Femur (tissue), 1 donor: ENCODE measurements at places on chromosomes 5 and 9.

- no peak for DNase-seq
These were observed 7.4 kb downstream of the FIBCD1 start for GRCh38 chr9:130931508-130932254.

- no peak for DNase-seq
These were observed 117.6 kb downstream of the PCSK1 start for GRCh38 chr5:96315431-96315830.

DNA sequence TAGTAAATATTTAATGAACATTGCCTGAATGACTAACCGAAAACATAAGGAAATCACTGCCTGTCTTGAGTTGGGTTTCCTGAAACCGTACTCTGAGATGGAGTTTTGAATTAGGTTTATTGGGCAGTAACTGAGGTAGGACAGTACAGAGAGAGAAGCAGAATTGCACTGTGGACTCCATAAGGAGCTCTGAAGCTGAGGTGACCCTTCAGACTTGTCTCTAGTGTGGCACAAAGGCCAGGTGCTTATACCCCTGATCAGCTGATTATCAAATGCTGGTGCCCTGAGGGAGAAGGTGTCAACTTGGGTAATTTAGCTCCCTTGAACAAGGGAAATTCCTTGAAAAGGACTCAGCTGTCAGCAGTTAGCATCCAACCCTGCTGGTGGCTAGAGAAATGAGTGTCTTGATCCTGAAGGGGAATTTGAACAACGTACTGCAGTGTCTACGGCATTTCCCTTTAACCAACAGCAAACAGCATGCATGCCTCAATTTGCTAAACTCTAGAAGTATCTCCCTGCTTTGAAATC, 135.0 kb upstream of the SMARCA2 start:
- no peak for DNase-seq

DNA sequence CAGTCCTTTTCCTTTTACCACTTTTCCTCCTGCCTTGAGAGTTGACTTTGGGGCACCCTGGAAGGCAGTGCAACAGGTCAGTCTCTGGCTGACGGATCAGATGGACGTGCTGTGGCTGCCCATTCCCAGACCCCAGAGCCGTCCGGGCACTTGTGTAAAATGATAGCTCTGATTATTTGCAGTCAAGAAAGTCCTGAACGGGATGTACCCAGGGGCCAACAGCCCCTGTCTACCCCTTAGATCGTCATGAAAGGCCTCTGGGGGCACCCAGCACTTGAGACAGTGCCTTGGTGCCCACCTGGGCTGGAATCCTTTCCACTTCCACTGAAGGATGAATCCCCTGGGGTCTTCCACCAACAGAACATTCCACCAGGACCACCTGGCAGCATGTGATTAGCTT, 17.7 kb upstream of the ANGPTL2 start:
- peak; percentile 18 for DNase-seq

DNA sequence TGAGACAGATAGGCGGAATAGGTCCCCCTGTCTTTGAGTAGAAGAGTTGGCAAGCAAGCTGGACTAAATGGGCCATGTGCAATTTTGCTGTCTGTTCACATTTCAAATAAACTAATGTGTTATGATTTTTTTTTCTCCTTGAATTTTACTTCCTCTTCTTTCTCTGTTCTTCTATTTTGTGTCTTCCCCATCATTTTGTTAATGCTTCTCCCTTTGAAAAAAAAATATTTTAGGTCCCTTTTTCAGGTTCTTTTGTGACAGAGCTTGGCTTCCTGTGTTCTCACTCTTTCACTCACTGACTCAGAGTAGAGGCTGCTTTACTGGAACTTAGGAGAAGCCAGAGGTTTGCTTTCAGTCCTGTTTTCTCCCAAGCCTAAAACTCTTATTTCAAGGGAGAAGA, 48.1 kb downstream of the PTCD2 start:
- no peak for DNase-seq

- DNase-seq: no peak
These were observed 214.2 kb downstream of the TRIM32 start for GRCh38 chr9:116901260-116901659.

GRCh38 chr5:45639040-45639439, 57.1 kb downstream of the HCN1 start:
- DNase-seq: no peak

DNA sequence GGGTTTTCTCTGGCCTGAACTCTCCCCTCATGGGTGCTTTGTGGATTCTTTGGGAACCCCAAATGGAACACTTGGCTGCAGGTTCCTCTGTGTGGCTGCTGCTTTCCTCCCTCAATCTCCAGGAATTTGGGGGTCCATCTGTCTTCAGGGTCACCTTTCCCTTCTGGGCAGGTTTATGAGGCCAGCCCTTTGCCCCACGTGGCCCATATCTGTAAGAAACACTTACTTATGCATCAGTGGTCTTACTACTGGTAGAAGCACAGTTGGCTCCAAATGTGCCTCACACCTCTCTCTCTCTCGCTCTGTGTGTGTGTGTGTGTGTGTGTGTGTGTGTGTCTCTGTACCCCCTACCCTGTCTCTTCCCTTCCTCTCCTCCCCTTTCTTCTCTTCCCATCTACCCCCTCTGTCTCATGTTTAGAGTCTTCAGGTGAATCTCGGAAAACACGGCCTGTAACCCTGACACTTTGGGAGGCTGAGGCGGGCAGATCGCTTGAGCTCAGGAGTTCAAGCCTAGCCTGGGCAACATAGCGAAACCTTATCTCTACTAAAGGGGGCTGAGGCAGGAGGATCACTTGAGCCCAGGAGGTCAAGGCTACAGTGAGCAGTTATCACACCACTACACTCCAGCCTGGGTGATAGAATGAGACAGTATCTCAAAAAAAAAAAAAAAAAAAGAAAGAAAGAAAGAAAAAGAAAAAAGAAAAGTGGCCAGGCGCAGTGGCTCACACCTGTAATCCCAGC, 26.8 kb downstream of the C5orf15 start:
- no peak for DNase-seq

GRCh38 chr5:58498340-58498942, 7.2 kb downstream of the GAPT start:
- DNase-seq: peak; percentile 38

DNA sequence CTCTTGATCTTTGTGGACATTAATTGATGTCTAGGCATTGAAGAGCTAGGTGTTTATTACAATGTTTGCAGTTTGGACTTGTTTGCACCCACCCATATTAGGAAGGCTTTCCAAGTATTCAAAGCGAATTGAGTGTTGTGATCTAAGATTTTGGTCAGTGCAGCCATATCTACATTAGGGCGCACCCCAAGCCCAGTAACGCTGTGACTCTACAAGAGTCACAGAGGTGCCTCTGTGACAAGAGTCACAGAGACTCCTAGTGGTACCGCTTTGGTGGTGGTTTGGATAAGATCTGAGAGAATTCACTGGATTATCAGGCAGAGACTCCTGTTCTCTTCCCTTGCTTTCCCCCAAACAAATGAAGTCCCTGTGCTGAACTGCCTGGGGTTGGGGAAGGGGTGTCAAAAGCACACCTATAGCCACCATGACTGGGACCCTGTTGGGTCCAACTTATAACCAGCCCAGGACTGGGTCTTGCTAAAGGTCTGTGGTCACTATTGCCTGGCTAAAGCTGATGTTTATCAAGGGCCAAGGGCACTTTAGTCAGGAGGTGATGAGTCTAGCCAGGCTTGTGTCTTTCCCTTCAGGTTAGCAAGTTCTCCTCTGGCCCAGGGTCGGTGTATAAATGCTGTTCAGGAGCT, 114.1 kb upstream of the RIOK2 start:
- no peak for DNase-seq

GRCh38 chr5:133274597-133274935, 222.8 kb downstream of the HSPA4 start:
- no peak for DNase-seq

DNA sequence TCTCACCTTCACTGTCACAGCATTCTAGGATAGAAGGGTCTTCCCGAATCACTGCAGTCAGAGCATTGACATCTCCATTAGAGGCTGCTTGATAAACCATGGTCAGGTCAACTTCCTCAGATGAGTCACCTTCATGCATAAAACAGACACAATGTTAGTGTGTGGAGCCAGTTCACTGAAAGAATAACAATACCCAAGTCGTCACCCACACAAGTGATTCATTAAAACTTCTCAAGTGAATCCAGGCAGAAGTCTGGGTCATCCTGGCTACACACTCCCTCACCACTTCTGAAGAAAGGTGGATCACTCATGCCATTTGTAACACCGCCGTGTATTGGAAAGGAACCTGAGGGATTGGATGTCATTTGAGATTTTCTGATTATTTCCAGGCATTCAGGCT, 49.6 kb downstream of the ANKRD55 start:
- no peak for DNase-seq

DNA sequence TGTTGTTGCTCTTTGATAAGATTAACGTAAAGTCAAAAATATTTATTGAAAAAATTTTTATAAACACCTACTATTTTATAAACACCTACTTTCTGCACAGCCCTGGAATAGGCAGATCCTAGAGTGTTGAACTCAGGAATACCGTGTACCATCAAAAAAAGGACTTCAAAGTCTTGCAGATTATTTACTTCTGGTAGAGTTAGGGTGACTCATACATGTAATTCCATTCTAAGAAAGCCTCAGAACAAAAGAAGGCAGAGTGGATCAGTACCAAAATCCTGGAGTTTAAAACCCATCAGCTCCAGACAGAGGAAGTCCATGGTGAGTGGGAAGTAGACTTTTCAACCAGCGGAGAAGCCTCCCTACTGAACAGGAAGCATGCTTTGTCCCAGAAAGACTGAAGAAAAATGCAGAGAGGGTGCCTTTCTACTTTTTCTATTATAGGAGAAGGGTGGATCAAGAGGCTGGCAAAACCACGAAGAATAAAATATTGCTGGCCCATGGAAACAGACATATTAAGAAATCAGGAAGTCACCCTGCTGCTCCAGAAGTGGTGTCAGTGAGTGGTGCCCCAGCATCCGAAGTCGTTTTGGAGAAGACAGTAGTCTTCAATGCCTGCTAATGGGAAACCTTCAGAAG, 45.1 kb upstream of the DAB2 start:
- no peak for DNase-seq

DNA sequence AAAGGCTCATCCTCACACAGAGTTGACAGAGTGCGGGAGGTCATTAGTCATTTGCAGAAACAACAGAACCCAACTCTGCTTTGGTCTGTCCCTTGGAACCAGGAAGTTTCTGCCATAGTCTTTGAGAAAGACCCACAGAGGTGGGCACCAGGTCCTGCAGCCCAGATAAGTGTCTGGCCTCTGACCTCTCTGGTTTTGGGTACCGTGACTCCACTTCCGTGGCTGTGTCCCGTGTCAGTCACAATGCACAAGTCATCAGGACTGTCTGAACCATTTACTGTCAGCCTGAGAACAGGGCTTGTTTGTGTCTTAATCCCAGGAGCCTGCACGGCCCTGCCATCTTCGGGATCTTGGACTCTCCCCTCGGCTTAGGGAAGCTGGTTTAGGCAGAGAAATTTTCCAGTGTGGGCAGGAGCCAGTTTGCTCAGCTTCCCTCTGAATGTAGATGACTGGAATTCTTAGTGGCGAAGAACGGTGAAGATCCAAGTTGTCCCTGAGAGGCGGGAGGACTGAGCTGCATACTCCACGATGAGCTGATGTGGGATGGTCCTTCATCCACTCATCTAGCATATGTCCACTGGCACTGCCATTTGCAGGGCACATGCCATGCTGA, 11.9 kb downstream of the GSN start:
- no peak for DNase-seq

DNA sequence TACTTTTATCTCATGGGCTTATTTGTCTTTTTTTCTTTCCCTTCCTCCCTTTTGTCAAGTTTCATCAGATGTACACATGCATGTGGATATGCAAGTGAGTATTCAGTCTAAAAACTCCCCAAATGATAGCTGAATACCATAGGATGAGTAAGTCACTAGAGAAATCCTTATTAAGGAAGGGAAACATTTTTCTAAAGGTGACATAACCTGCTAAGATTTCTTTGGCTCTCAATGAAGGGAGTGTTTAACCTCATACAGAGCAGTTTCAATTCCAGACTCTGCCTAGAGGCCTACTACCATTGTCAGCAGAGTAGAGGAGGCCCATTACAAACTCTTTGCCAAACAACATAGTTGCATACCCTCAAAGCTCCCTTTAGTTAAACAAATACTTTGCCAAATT, 192.4 kb downstream of the ARHGEF28 start:
- no peak for DNase-seq

GRCh38 chr5:56607551-56607950, 207.8 kb upstream of the MAP3K1 start:
- DNase-seq: no peak

GRCh38 chr9:131951905-131952304, 127.8 kb downstream of the MED27 start:
- DNase-seq: no peak

GRCh38 chr5:80324912-80325311, 5.1 kb downstream of the SPZ1 start:
- no peak for DNase-seq

- no peak for DNase-seq
These were observed 117.0 kb upstream of the ANKRD55 start for GRCh38 chr5:56350011-56350596.

- DNase-seq: no peak
These were observed 20.5 kb downstream of the MAST4 start for GRCh38 chr5:66616520-66617225.

- DNase-seq: no peak
These were observed 114.1 kb downstream of the SYK start for GRCh38 chr9:90915693-90916092.

DNA sequence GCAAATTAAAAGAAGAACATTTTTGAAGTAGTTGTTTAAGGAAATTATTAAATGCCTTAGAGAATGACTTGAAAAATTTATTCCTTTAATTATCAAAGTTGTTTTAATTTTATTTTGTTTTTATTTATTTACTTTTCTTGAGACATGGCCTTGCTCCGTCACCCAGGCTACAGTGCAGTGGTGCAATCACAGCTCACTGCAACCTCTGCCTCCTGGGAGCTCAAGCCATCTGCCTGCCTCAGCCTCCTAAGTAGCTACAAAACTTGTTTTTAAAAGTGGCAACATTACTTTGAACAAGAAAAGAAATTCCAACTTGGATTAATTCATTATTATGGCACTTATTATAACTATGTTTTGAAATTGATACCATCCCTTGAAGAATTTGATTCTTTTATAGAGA, 29.0 kb downstream of the CDO1 start:
- DNase-seq: no peak

DNA sequence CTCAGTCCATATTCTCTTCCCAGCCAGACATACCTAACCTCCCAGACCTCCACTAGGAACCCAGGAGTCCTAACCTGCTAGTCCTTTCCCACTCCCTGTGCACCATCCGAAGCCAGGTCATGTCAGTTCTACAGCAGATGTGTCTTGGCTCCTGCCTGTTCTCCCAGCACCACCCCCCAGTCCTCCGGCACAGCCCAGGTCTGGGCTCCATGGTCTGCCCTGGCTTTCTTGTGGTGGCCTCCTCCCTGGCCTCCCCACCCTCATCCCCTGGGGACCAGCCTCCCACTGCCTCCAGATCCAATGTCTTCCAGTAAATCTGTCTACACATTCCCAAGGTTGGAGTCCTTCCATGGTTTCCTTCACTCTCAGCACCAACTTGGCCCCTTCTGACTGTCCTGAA, 20.0 kb downstream of the KCNIP1 start:
- no peak for DNase-seq

DNA sequence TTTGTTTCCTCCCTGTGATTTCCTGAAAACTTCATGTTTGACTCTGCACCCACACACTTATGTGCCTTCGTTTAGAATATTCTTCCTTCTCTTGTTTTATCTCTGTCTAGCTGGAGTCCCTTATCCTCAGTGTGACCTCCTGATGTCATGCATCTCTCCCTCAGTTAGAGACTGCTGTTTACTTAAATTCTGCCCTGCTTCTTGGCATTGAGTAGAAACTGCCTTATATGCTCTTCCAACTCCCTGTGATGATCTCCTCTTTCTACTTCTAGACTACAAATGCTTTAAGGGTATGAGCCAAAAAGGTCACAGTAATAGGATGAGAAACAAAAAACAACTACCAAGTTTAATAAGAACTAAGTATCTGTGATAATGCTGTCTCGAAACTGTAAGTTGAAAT, 12.2 kb downstream of the FGF10 start:
- DNase-seq: no peak
